ENCODE measurements at places on chromosomes 3 and 15.

GRCh38 chr3:61299343-61300005 lies 48.2 kb upstream of the FHIT start:
- DNase-seq: no peak

DNA sequence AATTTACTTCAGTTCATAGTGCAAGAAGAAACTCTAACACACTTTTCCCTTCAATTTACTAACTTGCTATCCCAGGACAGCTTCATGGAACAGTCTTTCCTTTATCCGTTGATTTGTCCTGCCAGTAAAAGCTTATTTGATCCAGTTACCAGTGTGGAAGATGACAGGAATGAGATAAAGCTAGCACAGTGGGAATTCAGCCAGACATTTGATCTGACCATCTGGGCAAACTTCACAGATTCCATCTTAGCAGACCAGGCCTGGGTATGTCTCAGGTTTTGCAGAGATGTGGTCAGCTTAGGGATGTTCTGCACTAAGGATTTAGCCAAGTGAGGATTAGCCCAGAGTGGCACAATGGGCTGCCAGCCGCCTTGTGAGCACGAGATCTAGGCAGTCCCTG lies 19.7 kb downstream of the CEMIP start:
- DNase-seq: no peak

DNA sequence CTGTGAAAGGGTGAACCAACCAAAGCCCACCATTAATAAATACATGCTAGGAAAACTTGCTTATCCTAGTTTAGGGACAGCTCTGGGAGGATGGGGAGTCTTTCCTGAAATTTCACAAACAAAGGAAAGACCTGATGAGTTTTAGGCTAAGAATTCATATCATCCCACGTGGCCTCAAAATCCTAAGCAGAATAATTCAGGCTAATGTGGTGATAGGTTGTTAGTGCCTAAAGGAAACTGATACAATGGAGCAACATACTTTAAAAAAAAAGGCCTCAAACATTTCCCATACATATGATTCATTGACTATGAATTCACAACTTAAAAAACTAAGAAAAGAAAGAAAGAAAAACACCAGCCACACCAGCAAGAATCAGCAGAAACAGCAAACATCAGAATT lies 126.9 kb upstream of the CNTN4 start:
- no peak for DNase-seq

GRCh38 chr3:104359546-104359945 lies 1007.2 kb upstream of the ALCAM start:
- DNase-seq: peak; percentile 95

- no peak for DNase-seq
Measured at GRCh38 chr3:59288951-59289350, 239.1 kb upstream of the CFAP20DC start.

DNA sequence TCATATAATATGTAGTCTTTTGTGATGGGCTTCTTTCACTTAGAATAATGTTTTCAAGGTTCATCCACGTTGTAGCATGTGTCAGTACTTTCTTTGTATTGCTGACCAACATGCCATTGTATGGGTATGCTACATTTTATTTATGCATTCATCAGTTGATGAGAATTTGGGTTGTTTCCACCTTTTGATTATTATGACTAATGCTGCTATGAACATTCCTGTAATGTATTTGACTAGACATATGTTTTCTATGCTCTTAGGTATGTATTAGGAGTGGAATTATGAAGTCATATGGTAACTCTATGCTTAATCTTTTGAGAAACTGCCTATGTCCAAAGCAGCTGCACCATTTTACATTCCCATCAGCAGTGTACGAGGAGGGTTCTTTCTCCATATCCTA lies 3.2 kb upstream of the PODXL2 start:
- no peak for DNase-seq

DNA sequence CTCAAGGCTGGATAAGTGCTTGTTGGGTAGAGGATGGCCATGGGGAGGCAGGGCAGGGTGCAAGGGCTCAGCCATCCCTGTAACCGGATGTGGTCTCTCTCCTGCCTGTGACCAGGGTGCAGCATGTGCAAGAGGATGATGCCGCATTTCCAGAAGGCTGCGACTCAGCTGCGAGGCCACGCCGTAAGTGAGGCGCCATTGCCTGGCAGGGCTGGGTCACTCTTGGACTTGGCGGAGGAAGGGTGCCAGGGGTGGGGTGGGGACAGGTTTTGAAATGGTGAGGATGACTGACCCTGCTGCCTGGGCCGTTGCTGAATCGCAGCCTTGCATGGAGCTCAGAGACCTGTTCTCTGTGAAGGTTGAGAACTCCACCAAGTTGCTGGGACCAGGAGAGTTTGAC lies 49.3 kb downstream of the PDIA5 start:
- no peak for DNase-seq

DNA sequence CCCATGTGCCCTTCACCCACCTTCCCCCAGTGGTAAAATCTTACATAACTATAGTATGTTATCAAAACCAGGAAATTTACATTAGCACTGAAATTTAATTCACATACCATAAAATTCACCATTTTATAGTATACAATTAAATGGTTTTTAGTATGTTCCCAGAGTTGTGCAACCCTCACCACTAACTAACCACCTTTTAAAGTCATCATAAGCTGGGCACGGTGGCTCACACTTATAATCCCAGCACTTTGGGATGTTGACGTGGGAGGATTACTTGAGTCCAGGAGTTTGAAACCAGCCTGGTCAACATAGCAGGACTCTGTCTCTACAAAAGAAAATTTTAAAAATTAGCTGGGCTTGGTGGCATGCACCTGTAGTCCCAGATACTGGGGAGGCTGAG lies 13.7 kb downstream of the FRMD5 start:
- DNase-seq: no peak

DNA sequence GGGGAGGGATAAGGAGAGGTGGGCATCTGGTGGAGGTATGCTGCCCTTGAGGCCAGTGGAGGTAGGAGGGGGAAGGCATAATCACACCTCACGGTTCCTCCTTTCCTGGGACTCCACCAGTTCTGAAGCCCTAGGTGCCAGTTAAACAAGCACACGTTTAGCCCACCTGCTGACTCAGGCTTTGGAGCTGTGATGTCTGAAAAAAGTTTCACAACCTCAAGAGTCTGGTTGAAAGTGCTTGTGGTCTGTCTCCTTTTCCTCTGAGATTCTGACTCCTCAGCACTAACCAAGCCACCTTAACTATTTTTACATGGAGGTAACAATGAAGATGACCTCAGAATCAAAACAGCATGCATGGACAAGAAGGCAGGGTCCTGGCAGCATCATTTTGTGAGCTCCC lies 23.0 kb downstream of the HPS3 start:
- DNase-seq: peak; percentile 41

DNA sequence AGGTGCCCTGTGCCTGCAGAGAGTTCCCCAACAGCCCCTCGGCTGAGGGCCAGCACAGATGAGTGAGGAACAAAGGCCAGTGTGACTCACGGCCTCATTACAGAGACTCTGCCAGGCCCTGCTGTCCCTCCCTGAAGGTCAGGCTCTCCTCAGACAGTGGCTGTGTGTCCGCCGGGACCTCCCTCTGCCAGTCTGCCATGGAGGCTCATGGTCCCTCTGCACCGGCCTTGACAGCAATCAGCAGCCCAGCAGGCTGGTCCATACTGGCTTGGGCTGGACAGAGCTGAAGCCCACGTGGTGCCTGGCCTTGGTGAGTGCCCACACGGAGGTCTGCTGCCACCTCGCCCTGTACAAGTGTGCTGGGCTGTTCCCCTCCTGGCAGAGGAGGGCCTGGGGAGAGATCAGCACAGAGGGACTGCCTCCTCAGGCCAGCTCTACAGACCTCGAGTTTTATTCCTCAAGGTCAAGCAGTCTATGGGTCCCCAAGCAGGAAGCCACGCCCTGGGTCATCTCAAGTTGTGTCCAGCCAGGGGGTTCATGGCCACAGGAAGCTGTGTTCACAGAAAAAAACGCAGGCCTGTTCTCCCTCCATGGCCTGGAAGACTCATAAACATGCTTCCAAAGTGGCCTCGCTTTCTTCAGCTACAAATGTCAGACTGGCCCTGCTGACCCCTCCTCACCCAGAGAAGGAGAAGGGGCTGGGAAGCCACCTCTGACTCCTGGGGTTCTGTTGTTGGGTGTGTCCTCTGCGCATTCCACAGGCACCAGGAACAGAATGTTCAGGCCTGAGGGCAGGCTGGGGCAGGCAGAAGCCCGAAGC lies 27.0 kb downstream of the SLC41A3 start:
- DNase-seq: peak; percentile 25

DNA sequence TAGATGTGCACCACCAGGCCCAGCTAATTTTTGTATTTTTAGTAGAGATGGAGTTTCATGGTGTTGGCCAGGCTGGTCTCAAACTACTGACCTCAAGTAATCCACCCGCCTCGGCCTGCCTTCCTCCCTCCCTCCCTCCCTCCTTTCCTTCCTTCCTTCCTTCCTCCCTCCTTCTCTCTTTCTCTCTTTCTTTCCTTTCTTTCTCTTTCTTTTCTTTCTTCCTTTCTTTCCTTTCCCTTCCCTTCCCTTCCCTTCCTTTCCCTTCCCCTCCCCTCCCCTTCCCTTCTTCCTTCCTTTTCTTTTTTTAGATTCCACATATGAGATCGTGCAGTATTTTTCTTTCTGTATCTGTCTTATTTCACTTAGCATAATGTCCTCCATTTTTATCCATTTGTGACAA lies 81.3 kb downstream of the FAM81A start:
- DNase-seq: no peak

GRCh38 chr3:113533534-113533892 lies 1.2 kb downstream of the SIDT1 start:
- no peak for DNase-seq

GRCh38 chr15:63864186-63864585 lies 30.4 kb upstream of the HERC1 start:
- no peak for DNase-seq

DNA sequence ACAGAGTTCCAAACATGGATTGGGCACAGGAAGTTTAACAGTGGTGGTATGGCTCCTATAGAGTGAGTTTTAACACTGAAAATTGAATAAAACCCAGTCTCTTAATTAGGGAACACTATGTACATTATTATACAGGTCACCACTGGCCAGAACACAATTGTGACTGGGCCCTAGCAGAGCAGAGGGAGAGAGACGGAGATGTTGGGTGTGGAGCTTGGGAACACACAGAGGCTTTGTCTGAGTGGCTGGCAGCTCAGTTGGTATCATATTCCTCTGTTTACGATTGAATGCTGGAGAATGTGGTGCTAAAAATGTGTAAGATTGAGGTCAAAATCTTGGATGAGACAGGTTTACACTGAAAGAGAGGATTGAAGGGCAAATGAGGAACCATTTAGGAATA lies 6.8 kb upstream of the MOBP start:
- DNase-seq: no peak

DNA sequence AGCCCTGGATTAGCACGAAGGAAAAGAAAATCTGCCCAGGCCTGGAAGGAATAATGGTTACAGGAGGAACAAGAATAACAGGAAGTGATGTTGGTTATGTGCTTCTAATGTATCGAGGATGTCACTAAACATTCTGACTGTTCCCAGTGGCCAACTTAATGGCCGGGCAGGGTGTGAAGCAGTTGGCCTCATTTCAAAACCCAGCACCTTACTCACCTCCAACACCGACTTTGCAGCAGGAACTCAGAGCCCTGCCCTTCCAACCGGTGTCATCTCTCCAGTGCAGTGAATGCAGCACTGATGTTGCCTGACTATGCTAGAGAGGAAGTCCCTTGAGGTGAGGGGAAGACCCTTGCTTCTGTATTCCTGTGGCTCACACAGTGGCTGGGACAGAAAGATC lies 162.4 kb upstream of the LRTM1 start:
- DNase-seq: no peak

- no peak for DNase-seq
Measured at GRCh38 chr15:87527416-87527815, 729.1 kb downstream of the NTRK3 start.

DNA sequence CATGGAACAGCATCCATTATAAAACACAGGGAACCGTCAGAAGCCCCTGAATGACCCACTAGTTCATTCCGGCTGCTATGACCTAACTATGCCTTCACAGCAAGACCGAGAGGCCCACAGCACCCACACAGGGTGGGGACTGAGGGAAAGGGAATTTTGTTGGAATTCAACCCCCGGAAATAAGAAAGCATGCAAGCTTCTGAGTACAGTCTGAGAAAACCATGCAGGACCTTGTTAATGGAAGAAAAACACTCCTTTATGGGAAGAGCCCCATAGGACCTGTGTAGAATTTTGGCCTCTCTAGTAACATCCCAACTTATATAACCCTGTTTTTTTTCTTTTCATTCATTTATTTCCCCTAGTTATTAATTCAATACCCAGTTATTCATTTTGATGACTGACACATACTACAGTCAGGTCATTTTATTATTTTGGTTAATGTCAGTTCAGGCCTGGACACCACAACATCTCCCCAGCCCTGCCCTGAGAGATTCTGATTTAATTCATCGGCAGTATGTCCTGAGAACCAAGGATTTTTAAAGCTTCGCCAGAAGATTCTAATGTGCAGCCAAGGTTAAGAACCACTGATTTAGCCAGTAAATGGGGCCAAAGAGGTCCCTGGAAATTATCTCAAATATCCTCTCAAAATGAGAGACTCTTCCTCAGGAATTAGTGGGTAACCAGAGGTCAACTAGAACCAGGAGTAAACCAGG lies 231.6 kb upstream of the GOLGA6L4 start:
- no peak for DNase-seq

DNA sequence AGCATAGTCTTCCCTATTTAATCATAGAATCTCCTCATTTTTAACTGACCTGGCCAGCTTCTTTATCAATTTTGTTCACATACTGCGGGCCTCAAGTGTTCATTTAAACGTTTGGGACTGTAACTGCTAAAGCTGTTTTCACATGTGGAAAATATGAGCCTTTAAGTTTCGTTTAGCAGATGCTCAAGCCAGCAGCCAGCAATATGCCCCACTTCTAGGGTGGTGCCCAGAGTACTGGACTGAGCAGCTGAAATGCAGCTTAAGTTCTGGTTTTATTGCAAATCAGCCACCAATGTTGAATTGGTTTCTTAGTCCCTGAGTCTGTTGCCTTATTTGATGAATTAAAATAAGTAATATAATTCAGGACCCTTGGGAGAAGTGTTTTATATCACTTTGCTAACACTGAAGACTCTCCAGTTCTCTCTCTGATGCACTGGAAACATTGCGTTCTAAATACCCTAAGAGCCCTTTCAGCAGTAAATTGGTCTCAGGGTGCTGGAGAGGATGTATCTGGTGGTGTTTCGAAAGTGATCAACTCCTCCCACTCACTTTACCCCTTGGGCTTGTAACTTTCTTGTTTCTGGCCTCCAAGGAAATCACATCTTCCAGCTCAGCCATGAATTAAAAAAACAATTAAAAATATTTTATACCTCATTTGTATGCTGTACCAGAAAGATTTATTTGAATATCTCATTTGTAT lies 61.7 kb downstream of the B3GALNT1 start:
- DNase-seq: no peak

DNA sequence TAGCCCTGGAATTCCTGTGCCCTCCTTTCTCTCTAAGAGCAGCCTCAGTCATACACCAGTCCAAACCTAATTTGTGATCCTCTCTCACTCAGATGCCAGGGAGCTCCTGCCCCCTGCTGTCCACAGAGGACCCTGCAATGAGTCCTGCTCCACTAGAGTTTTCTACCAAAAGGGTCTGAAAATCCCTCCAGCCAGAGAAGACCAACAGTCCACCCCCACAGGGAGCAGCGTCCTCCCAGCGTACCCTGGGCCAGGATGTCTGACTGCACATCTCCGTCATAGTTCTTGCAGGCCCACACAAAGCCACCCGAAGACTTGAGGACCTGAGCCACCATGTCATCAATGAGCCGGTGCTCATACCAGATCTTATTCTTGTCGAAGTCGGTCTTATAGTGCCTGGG lies 15.4 kb downstream of the IDH2 start:
- peak; percentile 56 for DNase-seq

GRCh38 chr3:68953816-68954444 lies 21.6 kb upstream of the TAFA4 start:
- DNase-seq: no peak

Measured in EH (cell line).